A549 (cell line): ENCODE measurements at places on chromosomes 3 and 15. TPM values are rescaled to one million over a fixed set of nuclear protein-coding genes. Genes with fewer than 3 reads are reported as not detected.
A peak's percentile ranks its signal among the peaks of the same experiment; 100 is the strongest.

TMEM266 gene
- polyA plus RNA-seq: 0.05 to 0.06 TPM in 2 of 3 replicates, not detected in the other

PRKCD gene
- polyA plus RNA-seq: 10.1 to 11.0 TPM (median 10.2 TPM) in 3 replicates

DNA sequence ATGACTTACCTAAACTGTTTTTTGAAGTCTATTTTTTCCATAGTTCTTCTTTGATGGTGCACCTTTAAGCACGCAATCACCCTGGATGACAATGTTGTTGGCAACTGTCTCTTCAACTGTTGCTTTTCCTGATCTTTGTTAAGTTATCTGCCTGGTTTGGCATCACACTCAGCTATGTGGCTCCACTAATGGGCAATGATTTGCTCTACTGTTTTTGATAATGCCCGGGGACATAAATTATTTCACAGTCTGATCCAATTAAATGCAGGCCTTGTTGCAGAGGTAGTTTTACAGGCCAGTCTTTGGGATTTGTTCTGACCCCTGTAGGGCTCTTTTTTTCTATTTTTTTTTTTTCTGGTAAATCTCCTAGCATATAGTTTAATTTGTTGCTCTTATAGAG is 436.3 kb downstream of the ZNF385D start:
- DNase-seq: no peak

DNA sequence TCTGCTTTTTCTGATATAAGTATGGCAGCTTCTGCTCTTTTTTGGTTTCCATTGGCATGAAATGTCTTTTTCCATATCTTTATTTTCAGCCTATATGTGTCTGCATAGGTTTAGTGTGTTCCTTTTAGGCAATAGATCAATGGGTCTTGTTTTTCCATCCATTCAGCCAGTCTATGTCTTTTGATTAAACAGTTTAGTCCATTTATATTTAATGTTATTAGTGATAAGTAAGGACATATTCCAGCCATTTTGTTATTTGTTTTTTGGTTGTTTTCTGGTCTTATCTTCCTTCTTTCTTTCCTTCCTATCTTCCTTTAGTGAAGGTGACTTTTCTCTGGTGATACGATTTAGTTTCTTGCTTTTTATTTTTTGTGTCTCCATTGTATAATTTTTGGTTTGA is 101.3 kb upstream of the LRRC3B start:
- DNase-seq: no peak

GRCh38 chr3:102745881-102746280 is 311.1 kb downstream of the ZPLD1 start:
- no peak for DNase-seq

GRCh38 chr15:35477312-35478262 is 68.4 kb downstream of the DPH6 start:
- DNase-seq: no peak

DNA sequence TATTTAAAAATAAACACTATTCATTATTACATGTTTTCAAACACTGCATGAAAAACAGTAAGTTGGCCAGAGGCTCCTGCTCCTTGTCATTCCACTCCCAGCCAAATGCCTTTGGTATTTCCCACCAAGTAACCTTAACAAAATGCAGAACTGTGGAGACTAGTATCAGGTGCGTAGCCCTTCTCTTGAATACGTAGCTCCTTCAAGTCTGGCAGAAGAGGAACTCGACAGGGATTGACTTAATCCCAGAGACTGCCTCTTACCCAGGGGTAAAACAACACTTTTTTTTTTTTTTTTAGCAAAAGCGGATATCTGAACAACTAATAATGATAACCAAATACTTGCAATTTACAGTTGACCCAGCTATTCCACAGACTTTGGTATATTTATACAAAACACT is 738 bp downstream of the COMMD2 start:
- no peak for DNase-seq

- no peak for DNase-seq
Measured at GRCh38 chr3:194050782-194051320, 85.1 kb upstream of the HES1 start.

CLDN11 gene
- 0.42 to 0.61 TPM (median 0.56 TPM) in 3 replicates for polyA plus RNA-seq

- DNase-seq: peak; percentile 94
Measured at GRCh38 chr15:89416339-89417183, 79.8 kb downstream of the RHCG start.

DNA sequence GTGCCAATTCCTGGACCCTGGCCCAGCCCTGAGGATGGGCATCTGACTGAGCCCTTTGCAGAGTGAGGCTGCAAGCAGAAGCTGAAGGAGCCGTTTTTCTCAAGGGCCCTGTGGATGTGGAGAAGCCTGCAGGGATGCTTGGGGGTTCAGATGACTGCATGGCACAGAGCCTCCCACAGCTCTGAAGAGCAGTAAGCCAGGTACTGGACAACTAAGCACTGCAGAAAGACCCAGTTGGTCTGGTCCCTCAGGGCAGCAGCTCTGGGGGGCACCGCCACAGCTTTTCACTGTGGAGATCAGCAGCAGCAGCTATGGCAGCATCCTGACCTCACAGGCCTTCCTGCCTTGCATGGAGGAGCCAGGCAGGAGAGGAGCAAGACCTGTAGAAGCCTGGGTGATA is 67.6 kb downstream of the CRYGS start:
- DNase-seq: no peak

C3orf20 gene
- 0.03 to 0.08 TPM in 2 of 3 replicates, not detected in the other for polyA plus RNA-seq
